ENCODE measurements at places on chromosomes 13 and 19.
A peak's percentile ranks its signal among the peaks of the same experiment; 100 is the strongest.

DNA sequence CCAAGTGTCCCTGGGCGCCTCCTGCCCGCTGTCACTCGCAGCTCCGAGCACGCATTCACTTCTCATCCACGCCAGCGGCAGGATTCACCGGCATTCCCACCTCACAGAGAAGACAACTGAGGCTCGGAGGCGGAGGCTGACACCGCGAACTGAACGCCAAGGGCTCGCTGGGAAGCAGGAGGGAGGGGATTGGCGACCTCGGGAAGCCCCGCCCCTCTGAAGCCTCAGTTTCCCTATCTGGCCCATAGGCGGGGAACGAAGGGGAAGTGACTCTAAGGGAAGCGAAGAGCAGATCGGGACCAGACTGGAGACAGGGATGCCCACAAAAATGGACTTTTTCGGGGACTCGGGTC lies 256 bp downstream of the MICOS13 start:
- no peak for DNase-seq

DNA sequence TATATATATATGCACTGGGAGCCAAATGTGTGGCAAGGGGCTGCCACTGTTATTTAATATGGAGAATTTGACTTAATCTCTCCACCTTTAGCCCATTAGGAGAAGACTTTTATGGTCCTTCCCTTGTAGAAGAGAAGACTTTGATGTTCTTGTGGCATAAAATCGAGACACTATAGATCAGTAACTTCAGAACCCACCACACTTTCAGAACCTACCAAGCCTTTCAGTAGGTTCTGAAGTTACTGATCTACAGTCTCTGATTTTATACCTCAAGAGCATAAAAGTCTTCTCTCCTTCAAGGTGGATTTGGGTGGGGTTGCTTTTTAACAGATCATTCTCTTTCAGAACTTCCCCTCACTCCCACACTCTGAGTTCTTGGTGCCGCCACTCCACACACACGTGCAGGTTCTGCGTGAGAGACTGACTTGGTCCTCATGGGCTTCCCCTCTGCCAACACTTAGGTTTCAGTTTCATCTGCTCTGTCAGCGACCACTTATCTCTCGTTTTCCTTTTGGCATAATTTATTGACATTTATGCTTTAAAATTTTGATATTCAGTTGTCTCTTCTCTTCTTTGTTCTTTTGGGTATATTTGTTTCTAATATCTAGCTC lies 213.4 kb upstream of the PCDH17 start:
- DNase-seq = no peak

GRCh38 chr13:99916366-99917103 lies 55.0 kb downstream of the ZIC5 start:
- no peak for DNase-seq

DNA sequence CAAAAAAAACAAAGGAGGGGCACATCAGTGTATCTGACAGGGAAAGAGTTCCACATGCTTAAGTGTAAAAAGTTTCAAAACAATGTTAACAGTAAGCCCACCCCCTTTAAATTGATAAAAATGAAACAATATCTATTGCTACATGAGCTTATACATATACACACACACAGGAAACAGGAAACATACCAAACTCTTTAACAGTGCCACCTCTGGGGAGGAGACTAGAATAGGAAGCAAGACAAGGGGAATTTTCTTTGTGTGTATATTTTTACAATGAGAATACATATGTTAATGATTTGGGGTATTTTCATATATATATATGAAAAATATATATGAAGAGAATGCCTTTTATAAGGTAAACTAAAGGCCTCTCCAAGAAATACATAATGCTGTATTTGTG lies 44.7 kb downstream of the TPT1 start:
- no peak for DNase-seq

- no peak for DNase-seq
Measured at GRCh38 chr19:32607479-32607878, 26.5 kb downstream of the PDCD5 start.

- DNase-seq = no peak
Measured at GRCh38 chr19:16168465-16169081, 4.8 kb downstream of the CIB3 start.

DNA sequence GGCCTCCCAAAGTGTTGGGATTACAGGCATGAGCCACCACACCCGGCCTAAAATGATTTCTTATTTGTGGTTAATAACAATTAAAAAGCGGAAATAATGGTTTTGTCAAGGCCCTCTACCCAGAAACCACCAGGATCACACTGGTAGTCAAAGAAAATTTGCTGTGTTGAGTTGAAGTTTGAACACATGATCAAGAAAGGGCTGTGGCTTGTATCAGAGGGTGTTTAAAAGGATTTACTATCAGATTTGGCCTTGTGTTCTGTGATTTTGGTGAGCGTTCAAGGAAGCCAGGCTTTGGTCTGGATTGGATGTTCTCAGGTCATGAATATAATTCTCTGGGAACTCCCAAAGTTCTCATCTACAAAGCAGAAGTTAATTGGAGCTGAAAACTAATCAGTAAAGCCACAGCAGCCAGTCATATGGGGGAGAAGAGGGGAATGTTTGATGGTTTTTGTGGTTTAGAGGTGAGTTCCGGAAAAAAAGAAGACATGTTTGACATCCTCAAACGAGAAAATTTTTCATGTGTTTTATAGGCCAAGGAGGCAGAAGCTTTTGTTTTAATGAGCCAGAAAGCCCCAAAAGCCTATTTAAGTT lies 10.6 kb upstream of the ZNF556 start:
- no peak for DNase-seq

GRCh38 chr13:112766336-112766735 lies 76.5 kb downstream of the ATP11A start:
- DNase-seq = no peak

DNA sequence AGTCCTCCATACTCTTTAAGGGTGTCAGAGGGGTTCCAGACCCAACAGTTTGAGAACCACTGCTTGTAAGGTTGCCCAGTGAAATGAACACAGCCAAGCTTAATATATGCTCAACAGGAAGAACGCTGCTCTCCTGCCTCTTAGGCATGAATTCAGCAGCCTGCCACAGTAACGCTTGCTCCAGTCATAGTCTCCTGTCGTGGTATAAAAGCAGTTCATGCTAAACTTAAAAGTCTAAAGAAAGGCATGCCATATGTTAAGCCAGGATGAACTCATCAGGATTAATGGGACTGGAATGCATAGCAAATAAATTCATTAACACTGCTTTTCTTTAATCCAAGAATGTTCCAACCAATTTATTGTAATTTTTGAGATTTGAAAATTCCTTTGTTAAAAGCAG lies 38.7 kb downstream of the SLC7A1 start:
- DNase-seq = no peak

GRCh38 chr19:46009530-46010510 lies 13.0 kb downstream of the PGLYRP1 start:
- peak; percentile 46 for DNase-seq

DNA sequence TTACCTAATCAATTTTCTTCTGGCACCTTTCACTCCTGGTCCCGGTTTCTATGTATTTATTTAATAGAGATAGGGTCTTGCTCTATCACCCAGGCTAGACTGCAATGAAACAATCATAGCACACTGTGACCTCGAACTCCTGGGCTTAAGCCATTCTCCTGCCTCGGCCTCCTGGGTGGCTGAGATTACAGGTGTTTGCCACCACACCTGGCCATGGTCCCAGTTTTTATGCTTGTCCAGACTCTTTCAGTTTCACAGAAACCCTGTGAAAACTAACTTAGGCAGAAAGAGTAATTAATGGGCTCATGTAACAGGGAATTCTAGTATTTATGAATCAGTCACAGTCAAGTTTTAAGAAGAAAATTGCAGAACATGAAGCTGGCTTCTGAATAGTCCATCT lies 9.0 kb upstream of the STK24 start:
- no peak for DNase-seq

- DNase-seq = no peak
Measured at GRCh38 chr13:95251641-95252040, 49.6 kb downstream of the ABCC4 start.

DNA sequence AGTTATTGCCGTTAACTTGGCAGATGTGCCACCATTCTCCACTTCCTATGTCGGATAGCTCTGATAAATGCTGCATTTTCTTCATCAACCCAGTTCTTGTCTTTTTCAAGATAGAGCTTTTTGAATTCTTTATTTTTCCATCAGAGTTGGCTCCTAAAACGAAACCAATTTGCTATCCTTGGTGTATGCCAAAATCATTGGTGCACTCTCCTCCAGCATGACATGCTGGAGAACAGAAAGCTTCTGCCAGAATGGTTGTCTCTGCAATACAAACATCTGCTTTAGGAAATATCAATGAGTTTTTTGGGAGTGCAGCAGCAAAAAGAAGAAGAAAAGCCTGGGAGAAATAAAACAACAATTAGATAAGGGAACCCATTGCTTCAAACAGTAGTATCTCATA lies 124.2 kb downstream of the CDK8 start:
- no peak for DNase-seq

DNA sequence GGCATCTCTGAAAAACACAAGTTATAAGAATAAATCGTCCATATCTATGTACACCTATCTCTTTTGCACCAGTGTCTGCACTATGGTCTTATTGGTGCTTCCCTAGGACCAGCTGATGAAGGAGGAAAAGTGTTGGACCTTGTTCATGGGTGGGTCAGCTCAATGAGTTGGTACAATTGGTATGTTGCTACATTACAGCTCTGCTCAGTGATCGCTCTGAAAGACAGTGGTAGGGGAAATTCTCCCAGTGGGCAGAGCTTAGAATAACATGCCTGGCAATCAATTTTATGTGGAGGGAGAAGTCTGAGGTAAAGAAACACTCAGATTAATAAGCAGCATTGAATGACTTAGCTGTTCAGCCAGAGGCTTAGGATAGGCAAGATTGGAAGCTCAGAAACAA lies 138.7 kb upstream of the KL start:
- DNase-seq = no peak

- DNase-seq = no peak
Measured at GRCh38 chr13:75302071-75302698, 179.8 kb downstream of the TBC1D4 start.

Data from T follicular helper cell (primary cell).